ENCODE measurements at places on chromosomes 13 and 19.

DNA sequence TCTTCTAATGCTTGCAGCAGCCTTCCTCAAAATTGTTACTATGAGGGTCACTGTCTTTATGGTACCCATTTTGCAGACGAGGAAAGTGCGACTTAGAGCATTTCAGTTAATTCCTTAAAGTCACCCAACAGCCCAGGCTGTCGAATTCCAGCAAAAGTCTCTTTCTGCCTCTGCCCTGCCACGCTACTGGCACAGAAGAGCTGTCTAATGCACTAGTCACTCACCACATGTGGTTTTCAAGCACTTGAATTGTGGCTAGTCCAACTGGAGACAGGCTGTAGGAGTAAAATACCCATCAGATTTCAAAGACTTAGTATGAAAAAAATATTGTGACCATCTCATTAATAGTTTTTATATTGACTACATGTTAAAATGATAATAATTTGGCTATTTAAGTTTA is 1.7 kb downstream of the FPR1 start:
- DNase-seq = no peak

DNA sequence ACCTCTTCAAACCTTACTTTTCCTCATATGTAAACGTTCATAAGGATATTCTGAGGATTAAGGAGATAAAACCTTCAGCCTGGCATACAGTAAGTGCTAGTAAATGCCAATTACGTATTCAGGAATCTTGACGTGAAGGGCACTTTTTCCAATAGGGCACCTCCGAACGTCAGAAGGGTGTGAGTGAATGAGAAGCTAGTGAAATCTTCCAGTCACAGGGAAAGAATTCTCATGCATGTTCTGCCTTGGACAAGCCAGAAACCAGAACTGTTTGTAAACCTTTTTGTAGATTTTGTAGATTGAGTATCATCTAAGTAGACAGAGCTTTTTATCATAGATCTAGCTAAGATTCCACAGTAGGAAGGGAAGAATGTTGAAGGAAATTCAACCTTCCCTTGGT is 16.5 kb downstream of the DGKH start:
- DNase-seq = no peak

DNA sequence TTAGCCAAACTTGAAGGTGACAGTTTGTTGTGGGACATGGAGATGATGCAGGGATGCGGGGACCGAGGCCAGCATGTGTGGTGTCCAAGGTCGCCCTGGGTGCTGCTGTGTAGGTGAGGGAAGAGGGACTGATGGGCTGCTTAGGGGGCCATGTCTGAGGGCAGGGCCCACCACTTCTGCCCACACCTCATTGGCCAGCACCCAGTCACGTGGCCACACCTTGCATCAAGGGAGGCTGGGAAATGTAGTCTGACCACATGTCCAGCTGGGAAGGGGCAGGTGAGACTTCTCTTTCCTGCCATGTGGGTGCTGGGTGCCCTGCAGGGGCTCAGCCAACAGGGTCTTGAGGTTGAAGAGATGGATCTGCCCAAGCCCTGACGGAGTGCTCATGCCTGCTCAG is 88.9 kb downstream of the KDM4B start:
- DNase-seq = no peak

- DNase-seq = peak; percentile 34
These were observed at the start of gene RASL11A for GRCh38 chr13:27270594-27271520. TSS of gene RASL11A (plus strand) at chr13:27270830. CDS start at chr13:27270945, 115 bp downstream.

DNA sequence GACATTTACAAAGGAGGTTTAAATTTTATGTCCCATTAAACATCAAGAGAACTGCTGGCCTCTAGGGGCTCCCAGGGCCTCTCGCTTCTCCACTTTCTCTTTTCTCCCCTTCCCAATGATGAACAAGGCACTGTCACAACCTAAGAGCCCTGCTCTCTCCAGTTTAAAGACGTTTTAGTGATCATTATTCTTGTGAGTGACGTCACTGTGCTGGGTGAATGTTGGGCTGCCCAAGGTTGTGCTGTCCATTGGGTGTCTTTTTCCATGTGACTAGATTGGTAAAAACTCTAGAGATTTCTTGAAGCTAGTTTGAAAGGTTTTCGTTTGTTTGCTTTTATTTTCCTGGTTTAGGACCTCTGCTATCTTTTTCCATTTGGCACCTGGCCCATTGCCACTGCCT is 602.6 kb downstream of the PCDH9 start:
- no peak for DNase-seq

- no peak for DNase-seq
These were observed 43.8 kb downstream of the C13orf42 start for GRCh38 chr13:51067210-51067701.

DNA sequence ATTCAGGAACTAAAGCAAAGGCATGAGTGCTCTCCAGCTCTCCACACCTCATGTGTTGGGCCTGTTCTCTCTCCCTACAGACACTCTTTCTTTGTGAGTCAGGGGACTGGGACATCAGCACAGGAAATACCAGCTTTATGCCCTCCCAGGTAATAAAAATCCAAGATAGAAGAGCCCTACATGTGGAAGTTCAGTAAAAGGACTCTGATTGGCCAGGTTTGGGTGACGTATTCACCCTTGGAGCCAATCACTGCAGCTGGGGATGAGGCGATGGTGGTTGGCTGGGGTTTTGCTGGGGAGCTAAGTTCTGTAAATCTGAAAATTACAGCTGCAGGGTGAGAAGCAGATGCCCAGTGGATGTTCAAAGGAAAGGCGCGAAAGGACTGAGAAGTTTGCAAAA is 32.5 kb downstream of the CCDC70 start:
- DNase-seq = peak; percentile 2

DNA sequence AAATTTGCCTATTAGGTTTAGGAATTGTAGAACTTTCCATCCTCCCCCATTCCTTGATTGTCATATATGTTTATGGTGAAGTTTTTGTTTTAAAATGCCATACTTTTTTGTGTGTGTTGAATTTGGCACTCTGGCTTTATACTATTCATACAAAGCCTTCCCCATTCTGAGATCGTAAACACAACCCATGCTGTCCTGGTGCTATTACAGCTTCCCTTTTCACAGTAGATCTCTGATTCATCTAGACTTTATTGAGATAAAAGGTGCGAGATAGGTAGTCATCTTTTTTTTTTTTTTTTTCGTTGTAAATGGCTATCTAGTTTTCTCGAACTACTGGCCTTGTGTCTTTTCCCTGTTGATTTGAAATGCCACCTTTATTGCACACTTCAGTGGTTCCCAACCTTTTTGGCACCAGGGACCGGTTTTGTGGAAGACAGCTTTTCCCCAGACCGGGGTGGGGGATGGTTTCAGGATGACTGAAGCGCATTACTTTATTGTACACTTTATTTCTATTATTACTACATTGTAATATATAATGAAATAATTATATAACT is 94.6 kb downstream of the LRCH1 start:
- DNase-seq = no peak

GRCh38 chr19:14366529-14366928 is 14.7 kb upstream of the ADGRE5 start:
- DNase-seq = no peak

- DNase-seq = no peak
These were observed 29.2 kb downstream of the ZNF844 start for GRCh38 chr19:12093777-12094176.

DNA sequence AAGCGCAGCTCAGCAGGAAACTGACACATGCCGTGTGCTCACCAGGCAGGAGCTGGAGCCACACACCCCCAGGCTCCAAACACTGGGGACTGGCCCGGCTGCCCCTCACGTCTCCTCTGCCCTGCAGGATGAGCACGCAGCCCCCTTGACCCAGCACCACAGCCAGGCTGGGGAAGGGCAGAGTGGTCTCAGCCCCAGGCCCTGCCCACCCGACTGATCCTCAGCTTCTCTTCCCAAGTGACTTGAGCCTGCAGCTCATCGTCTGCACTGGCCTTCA is 20.3 kb downstream of the GRTP1 start:
- DNase-seq = no peak

All from GM04503 (cell line).